ENCODE measurements at places on chromosomes 6 and 20.

- DNase-seq = no peak
These were observed 140.6 kb downstream of the MTHFD1L start for GRCh38 chr6:151005896-151006632.

GRCh38 chr20:13990465-13990864, at the start of gene SEL1L2:
SEL1L2 (minus strand) TSS chr20:13990614; CDS start chr20:13990534, 80 bp downstream.
- no peak for DNase-seq

GRCh38 chr6:52285177-52286068, 881 bp upstream of the MCM3 start:
- DNase-seq = no peak

GRCh38 chr6:150230164-150230561, 87.3 kb downstream of the PPP1R14C start:
- no peak for DNase-seq

GRCh38 chr20:60060593-60060992, 102.4 kb downstream of the CDH26 start:
- no peak for DNase-seq

DNA sequence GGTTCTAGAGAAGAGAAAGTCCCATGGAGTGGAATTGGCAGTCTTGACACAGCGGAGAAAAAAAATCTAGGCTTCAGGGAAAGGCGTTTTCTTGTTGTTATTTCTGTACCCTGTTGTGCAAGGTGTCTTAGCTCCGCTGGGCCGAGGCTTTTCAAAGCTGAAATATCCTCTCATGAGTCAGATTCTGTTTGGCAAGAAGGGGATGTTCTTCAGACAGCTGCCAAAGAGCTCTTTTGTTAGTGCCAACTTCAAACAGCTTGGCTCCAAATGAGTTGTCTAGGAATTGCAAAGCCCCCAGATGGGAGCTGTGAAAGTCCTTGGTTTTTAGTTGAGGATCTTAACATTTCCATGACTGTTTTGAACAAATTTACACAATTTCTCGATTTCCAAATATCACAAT, 45.6 kb downstream of the LRRN4 start:
- DNase-seq = no peak

DNA sequence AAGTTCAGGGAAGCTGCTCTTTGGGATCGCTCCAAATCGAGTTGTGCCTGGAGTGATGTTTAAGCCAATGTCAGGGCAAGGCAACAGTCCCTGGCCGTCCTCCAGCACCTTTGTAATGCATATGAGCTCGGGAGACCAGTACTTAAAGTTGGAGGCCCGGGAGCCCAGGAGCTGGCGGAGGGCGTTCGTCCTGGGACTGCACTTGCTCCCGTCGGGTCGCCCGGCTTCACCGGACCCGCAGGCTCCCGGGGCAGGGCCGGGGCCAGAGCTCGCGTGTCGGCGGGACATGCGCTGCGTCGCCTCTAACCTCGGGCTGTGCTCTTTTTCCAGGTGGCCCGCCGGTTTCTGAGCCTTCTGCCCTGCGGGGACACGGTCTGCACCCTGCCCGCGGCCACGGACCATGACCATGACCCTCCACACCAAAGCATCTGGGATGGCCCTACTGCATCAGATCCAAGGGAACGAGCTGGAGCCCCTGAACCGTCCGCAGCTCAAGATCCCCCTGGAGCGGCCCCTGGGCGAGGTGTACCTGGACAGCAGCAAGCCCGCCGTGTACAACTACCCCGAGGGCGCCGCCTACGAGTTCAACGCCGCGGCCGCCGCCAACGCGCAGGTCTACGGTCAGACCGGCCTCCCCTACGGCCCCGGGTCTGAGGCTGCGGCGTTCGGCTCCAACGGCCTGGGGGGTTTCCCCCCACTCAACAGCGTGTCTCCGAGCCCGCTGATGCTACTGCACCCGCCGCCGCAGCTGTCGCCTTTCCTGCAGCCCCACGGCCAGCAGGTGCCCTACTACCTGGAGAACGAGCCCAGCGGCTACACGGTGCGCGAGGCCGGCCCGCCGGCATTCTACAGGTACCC, at the start of gene ESR1:
TSS of gene ESR1 (plus strand) at position 170 of the 858 bp plus-strand sequence. CDS start at position 401, 231 bp downstream.
- DNase-seq = no peak

- DNase-seq = no peak
These were observed 292.1 kb downstream of the KHDC1L start for GRCh38 chr6:72933233-72933632.

DNA sequence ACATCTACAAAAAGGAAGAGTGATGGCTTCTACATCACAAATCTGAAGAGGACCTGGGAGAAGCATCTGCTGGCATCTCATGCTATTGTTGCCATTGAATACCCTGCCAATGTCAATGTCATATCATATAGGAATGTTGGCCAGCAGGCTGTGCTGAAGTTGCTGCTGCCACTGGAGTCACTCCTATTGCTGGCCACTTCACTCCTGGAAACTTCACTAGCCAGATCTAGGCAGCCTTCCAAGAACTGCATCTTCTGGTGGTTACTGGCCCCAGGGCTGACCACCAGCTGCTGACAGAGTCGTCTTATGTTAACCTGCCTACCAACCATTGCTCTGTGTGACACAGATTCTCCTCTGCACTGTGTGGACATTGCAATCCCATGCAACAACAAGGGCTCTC, 111.8 kb downstream of the PERP start:
- no peak for DNase-seq

GRCh38 chr6:3898265-3898994, 49.3 kb downstream of the FAM50B start:
- no peak for DNase-seq

- no peak for DNase-seq
These were observed 485.0 kb downstream of the MMUT start for GRCh38 chr6:48978016-48978415.

- DNase-seq = no peak
These were observed 8.0 kb upstream of the RBCK1 start for GRCh38 chr20:400128-400453.

DNA sequence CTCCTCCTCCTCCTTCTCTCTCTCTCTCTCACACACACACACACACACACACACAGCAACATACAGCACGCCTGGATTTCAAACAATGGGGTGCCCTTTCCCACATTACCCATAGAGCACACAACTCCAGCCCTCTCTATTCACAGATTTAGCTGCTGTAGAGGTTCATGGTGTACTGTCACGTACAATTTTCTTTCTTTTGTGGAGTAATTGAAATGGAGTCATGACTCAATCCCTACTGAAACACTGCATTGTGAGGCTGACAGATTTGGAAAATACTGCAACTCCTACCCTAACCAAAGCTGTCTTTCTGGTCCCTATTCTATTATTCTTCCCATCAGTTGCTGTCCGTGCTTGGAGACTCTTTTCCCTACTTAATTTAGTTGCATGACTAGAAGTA, 166.9 kb downstream of the EDN1 start:
- DNase-seq = no peak

GRCh38 chr6:170081556-170081955, 209.3 kb downstream of the DLL1 start:
- DNase-seq = no peak

GRCh38 chr20:45782890-45783289, 8.8 kb downstream of the WFDC3 start:
- no peak for DNase-seq

DNA sequence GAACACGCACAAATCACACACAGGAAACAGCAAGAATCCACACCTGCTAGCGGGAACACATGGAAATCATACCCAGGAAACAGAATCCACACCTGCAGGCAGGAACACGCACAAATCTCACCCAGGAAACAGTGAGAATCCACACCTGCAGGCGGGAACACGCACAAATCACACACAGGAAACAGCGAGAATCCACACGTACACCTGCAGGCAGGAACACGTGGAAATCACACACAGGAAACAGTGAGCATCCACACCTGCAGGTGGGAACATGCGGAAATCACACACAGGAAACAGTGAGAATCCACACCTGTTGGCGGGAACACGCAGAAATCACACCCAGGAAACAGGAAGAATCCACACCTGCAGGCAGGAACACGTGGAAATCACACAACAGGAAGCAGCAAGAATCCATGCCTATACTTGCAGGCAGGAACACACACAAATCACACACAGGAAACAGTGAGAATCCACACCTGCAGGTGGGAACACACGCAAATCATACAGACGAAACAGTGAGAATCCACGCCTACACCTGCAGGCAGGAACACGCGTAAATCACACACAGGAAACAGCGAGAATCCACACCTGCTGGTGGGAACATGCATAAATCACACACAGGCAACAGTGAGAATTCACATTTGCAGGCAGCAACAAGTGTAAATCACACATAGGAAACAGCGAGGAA, 108.6 kb downstream of the DLL1 start:
- DNase-seq = no peak

GRCh38 chr6:170113141-170113540, 177.7 kb downstream of the DLL1 start:
- DNase-seq = no peak

DNA sequence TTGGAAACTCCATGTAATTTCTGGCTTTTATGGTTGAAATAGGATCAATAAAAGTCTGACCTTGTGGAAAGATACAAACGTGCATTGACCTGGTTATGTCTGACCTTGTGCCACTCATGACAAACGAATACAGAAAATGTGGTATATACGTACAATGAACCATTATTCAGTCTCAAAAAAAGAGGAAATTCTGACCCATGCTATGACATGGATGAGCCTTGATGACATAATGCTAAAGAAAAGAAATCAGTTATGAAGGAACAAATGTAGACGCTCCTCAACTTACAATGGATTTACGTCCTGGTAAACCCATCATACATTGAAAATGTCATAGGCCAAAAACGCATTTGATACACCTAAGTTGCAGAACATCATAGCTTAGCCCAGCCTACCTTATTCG, 309.7 kb upstream of the SULF2 start:
- no peak for DNase-seq

- DNase-seq = no peak
These were observed 861 bp downstream of the PPP1R14C start for GRCh38 chr6:150143516-150144293.

DNA sequence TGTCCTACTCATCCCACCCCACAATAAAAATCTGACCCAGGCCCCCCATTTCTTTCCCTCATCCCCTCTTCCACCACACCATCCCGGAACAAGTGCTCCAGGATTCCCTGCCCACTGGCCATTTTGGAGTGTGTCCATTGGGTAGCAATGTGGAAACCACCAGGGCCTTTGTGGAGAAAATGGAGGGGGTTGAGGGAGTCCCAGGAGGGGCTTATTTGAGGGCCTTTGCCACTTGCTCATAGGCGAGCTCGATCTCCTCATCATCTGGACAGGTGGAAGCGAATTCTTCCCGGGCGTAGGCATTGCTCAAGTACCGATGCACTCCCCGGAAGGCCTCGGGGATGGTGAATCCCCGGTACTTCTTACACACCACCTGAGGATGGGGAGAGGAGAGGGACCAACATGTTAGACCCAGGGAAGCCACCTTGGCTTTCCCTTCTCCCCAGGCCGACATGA, 1.6 kb upstream of the DDAH2 start:
- DNase-seq = no peak

- DNase-seq = no peak
These were observed 939 bp downstream of the TGM3 start for GRCh38 chr20:2296524-2297356.

- no peak for DNase-seq
These were observed 34.1 kb downstream of the TAF4 start for GRCh38 chr20:62031462-62032092.

- DNase-seq = no peak
These were observed 15.7 kb upstream of the REPS1 start for GRCh38 chr6:139003751-139004150.

DNA sequence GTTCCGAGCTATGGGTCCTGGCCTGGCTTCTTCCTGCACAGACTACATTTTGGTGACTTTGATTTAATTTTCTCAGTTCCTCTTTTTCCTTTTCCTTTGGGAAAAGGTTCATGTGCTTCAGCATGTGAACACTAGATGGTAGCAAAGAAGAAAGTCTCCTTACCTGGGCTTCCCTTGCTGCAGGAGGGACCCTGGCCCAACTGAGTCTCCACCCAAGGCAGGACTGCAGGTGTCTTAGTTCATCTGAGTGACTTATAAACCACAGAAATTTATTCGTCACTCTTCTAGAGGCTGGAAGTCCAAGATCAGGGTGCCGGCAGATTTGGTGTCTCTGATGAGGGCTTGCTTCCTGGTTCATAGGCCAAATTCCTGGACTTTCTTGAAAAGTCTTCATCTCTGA, 163.2 kb downstream of the SYCP2 start:
- no peak for DNase-seq

GRCh38 chr20:33817411-33817810, 6.3 kb downstream of the CHMP4B start:
- DNase-seq = no peak

DNA sequence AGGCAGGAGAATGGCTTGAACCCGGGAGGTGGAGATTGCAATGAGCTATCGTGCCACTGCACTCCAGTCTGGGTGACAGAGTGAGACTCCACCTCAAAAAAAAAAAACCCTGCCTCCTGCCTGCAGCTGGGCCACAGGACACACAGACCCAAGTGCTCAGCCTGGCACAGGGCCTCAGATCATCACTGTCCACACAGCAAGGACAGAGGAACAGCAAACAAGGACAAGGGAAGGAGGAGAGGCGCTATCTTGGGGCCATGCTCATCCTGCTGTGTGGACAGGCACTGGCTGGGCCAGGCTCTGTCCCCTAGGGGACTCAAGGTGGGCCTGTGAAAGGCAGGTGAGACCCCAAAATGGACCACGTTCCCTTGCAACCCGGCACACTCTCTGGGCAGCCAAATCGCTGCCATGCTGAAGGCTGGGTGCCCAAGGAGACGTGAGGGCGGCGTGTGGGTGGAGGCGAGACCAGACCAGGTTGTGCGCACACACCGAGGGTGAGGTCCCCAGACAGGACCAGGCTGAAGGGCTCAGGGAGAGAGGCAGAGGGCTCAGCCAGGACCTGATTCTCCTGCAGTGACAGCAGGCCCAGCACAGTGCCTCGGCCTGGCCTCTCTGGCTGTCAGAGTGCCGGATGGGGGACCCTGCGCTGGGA, 9.1 kb downstream of the UCKL1 start:
- no peak for DNase-seq

DNA sequence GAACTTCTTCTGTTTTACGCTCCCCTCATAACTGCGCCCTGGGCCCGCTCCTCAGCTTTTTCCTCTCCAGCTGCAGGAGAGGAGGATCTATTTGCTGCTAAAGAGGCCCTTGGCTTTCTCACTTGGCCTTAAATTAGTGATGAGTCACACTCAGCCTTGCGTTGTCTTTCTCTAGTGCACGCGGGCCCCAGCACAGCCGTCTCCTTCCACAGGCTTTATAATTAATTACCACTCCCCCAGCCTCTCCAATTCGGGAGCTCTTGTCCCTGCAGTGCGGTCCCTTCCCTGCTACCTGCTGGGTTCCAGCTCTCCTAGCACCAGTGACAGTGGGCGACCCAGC, 25.2 kb downstream of the PACSIN1 start:
- no peak for DNase-seq
